Right renal pelvis (tissue), 4 donors: ENCODE measurements at places on chromosomes 11 and 22. TPM values are rescaled to one million over a fixed set of nuclear protein-coding genes. Genes with fewer than 3 reads are reported as not detected.

NLRP10 gene
- polyA plus RNA-seq = not detected

GRCh38 chr11:69513663-69514224 lies 32.3 kb downstream of the LINC01488 start:
- no peak for DNase-seq

KCNQ1OT1 gene
- polyA plus RNA-seq = 0.82 TPM

- no peak for DNase-seq
These were observed 68.5 kb upstream of the PPARA start for GRCh38 chr22:46081831-46082210.

KCNC1 gene
- 0.84 TPM for polyA plus RNA-seq

- no peak for DNase-seq
These were observed 10.5 kb downstream of the EI24 start for GRCh38 chr11:125579811-125580210.

- no peak for DNase-seq
These were observed 237.3 kb upstream of the NCAM1 start for GRCh38 chr11:112723676-112724495.

KCNK4 gene
- polyA plus RNA-seq = not detected

- no peak for DNase-seq
These were observed 60.9 kb downstream of the SCN3B start for GRCh38 chr11:123593570-123593969.
